ENCODE measurements at places on chromosomes 4 and X. TPM values are rescaled to one million over a fixed set of nuclear protein-coding genes. Genes with fewer than 3 reads are reported as not detected.

GRCh38 chrX:136652822-136653723 is 5.1 kb downstream of the CD40LG start:
- no peak for ATAC-seq

DNA sequence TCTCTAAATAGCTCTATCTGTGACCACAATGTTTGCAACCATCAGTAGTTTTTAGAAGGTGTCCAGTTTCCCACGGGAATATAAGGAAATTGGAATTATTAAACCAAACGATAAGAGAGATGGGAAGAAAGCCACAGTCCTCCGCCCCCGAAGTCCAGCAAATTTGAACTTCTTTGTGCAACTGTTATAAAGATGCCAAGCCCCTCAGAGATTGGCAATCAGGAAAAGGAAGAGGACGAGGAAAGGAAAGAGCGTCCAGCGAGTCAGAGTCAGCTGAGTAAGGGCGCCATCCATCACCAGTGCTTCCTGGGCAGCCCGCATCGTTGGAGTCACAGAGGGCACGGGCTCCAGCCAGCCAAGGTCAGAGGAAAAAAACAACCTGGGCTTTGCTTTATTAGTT is 35.7 kb downstream of the LDB2 start:
- no peak for ATAC-seq

- no peak for ATAC-seq
These were observed 365.3 kb downstream of the MAPK10 start for GRCh38 chr4:85994576-85994975.

GRCh38 chr4:54228056-54228527 is 1.0 kb upstream of the PDGFRA start:
- peak; percentile 52 for ATAC-seq

DNA sequence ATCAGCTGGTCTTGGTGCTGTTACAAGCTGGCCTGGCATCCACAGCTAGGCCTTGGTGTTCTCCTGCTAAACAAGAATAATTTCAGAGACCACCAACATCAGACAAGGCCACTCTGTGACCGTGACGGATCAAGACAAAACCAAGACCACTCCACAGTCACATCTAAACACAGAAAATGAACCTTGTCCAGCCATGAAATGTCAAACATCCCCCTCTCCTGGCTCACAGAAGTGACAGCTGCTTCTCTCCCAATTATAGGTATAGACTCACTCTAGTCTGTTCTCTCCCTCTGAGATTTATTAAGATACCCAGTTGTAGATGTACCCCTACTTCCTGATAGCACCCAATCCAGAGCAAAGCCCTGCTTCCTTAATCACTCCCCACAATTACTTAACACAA is 40.4 kb downstream of the EFHC2 start:
- no peak for ATAC-seq

The PI4K2B gene
- 10.6 TPM for total RNA-seq

DNA sequence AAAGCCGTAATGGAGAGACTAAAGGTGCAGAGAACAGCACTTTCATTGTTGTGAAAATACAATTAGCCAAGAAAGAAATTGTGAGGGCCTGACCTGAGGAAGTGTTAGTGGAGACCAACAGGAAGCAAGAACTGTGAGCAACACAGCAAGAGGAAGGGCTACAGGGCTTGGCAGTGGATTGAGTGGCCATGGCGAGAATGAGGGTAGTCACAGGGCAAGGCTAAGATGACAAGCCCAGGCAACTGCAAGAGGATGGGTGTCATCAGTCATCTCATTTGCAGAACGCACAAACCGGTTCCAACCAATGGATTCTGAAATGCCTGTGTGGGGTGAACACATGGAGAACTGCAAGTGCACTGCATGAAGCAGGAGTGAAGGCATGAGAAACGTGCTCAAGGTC is 3.6 kb downstream of the SLC10A6 start:
- no peak for ATAC-seq

Data from gastroesophageal sphincter (tissue), 4 donors.